Cerebellar cortex (tissue), 1 donor: ENCODE measurements at places on chromosomes 7 and 10.

- DNase-seq = peak; percentile 45
Observed at GRCh38 chr7:126803060-126803665, 449.6 kb downstream of the GRM8 start.

DNA sequence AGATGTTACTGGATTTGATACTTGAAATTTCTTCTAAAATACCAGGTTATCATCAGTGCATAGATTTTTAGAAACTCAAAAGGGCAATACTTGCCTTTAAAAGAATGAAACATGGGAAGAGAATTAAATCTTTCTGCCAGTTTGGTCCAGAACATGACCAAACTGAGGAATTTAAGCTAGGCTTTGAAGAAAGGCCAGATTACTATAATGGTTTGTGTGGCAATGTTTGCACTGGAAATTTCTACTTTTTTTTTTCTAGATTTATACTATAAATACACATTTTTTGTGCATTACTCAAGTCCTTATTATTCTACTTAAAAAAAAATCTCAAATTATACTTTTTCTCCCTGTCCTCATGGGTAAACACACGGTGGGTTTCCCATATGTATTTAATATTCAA, 9.2 kb downstream of the MKX start:
- DNase-seq = no peak

DNA sequence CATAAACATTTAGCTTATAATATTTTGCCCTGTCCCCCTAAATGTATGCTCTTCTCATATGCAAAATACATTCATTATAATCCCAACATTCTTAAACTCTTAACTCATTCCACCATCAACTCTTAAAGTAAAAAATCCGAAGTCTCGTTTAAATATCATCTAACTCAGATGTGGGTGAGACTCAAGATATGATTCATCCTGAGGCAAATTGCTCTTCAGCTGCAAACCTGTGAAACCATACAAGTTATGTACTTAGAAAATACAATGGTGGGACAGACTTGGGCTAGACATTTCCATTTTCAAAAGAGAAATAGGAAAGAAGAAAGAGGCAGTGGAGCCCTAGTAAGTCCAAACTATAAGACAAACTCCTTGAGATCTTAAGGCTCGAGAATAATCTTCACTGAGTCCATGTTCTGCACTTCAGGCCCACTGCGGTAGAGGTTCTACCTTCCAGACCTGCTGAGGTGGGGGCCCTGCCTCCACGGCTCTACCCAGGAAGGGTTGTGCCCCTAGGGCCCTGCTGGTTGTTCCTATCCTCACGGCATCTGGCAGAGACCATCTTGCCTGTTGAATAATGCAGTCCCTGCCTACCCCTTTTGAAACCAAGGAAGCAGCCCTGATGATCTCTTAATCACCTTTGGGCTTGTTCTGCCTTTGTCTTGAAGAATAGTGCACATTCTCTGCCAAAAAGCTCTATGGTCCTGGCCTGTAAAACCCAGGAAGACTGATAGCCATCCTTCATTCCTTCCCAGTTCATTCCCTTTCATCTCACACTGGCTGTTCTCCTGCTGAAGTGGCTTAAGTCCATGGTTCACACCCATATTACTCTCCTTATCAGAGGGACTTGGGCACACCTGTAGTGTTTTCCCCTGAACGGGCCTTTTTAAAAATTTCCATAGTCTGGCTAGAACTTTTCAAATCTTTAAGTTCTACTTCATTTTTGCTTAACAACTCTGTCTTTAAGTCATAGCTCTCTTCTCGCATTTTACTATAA, 37.3 kb downstream of the INPP5F start:
- no peak for DNase-seq

DNA sequence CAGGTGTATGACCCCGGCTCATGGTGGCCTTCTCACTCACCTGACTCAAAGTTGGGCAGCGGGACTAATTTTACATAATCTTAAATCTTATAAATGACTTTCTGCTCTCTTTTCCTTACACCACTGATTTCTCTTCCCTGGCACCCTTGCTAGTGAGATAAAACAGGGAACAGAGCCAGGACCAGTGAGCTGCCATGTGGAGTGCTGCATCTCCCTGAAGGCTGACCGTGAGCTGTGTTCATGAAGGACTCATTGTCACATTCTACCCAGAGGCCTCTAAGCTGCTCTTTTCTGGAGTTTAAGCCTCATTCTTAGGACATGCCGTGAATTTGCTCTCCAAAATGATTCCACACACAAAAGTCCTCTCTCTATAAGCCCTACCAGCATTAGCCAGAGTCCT, 762.3 kb downstream of the AUTS2 start:
- no peak for DNase-seq

DNA sequence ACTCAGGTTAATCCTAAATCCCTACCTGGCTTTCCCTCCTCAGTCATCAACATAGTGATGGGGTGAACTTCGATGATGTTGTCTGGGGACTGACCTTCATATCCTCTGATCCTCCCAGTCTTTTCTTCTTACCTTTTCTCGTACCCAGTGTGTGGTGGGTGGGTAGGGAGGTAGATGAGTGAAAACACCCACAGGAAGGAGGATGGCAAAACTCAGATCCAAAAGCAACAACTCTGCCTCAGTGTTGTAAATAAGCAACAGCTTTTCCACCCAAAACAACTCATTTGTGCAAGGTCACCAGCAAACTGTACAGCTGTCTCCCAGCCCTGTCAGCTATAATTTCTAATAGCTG, 38.6 kb downstream of the VOPP1 start:
- DNase-seq = no peak

DNA sequence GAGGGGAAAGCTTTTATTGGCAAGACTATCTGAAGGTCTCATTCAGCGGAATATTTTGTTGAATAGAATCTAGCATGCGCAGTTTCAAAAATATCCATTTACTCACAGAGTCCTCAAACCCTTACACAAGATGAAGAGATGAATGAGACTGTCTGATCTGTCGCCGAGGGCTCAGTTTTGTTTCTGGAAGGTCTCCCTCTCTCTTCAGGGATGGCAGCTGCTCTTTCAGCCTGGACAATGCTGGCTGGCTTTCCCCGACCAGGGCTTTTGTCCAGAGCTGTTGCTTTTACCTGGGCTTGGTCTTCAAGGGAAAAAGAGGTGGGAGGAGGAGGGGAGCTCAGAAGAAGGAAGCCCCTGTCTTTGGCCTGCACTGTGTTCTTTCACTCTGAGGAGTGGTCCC, 81.9 kb upstream of the BTBD16 start:
- DNase-seq = peak; percentile 86
